ENCODE measurements at places on chromosomes 11 and 22. TPM values are rescaled to one million over a fixed set of nuclear protein-coding genes. Genes with fewer than 3 reads are reported as not detected.

Gene MMP13
- not detected for polyA plus RNA-seq

DNA sequence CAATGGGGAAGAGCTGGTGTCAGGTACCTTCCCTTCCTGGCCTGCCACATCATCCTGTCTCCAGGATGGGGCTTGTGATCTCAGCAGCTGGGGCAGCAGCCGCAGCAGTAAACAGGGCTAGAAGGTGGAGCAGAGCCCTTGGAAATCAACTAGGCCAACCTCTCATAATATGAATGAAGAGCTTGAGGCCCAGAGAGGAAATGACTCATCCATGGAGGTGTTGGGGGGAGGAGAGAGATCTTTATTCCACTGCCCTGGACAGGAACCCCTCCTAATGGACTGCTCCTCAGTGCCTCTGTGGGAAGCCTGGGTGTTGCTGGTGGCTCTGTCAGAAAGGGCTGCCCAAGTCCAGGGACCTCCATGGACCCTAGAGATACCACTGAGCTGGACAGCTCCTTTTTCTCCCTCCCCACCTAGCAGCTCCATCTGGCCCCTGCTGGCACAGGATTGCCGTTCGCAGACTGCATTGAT is 111.8 kb downstream of the OSBP2 start:
- H3K4me1 ChIP-seq: no peaks in the 10 kb centered on the region
- H3K4me3 ChIP-seq: no peak overlapping the region
- no peak overlapping the region for H3K27ac ChIP-seq
- H3K27me3 ChIP-seq: peaks cover 10% of the 10 kb centered on the region
- H3K36me3 ChIP-seq: no peaks in the 10 kb centered on the region

Gene KCNJ5
- not detected for polyA plus RNA-seq

Gene ELMOD1
- not detected for polyA plus RNA-seq

DNA sequence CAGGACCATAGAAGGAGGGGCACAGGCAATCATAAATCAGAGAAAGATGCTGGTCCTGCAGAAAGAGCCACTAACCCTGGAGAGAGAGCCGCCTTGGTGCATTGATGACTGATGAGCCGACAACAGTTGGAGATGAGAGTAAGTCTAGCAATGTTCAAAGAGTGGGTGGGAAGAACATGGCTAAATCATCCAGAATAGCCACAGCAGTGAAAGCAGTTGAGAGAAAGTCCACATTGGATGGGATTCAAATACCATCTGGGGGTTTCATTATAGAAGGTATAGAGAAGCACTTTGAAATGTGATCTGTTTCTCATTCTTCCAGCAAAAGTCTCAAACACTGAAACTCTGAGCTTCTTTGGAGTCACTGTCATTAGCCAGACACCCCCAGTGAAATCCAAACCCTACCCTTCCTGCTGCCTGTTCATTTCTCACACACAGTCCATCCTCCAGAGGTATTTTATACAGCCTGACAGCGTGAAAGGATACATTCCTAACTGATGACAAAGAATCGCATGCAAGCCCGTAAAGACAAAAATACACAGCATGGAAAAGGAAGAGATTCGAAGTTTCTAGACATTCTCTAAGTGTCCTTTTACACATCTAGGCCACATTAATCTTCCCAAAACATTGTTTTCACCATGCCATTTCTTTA is 303.1 kb upstream of the MPPED2 start:
- no peaks in the 10 kb centered on the region for H3K36me3 ChIP-seq
- H3K4me1 ChIP-seq: no peaks in the 10 kb centered on the region
- no peak overlapping the region for H3K27ac ChIP-seq
- H3K4me3 ChIP-seq: no peak overlapping the region
- no peaks in the 10 kb centered on the region for H3K27me3 ChIP-seq

Gene FRMD8
- 60.6 TPM for polyA plus RNA-seq

Gene SGSM1
- 0.28 TPM for polyA plus RNA-seq

DNA sequence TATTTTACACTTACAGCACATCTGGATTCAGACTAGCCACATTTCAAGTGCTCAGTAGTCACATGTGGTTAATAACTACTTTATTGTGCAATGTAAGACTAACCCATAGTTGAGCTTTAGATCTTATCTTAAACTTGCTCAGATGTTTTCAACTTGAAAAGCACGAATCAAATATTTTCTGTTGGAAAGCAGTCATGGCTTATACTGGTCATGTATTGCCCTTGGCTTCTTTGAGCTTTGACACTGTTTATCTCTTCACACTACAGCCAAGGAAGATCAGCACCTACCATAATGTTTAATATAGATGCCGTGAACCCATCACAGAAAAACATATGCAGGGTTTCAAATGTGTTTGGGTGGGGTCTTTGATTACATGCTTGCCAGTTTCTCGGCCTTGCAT is 4.4 kb downstream of the RBX1 start:
- H3K27me3 ChIP-seq: no peaks in the 10 kb centered on the region
- peaks cover 9% of the 10 kb centered on the region for H3K36me3 ChIP-seq
- DNase-seq: no peak
- peaks cover 20% of the 10 kb centered on the region for H3K4me1 ChIP-seq

Gene ZC3H12C
- polyA plus RNA-seq: not detected

DNA sequence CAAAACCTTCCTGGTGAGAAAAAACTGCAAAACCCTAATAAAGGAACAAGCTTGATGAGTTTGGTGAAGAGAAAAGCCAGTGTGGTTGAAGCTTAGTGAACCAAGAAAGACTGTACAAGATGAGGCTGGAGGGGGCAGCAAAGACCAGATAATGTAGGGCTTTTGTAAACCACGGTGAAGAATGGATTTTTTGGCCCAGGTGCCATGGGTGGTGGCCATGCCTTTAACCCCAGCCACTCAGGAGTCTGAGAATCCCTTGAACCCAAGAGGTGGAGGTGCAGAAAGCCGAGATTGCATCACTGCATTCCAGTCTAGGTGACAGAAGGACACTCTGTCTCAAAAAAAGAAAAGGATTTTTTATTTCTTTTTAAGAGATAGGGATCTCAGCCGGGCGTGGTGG is 5.0 kb upstream of the ZDHHC5 start:
- H3K4me3 ChIP-seq: no peak overlapping the region
- H3K4me1 ChIP-seq: peaks cover 12% of the 10 kb centered on the region
- no peak overlapping the region for H3K27ac ChIP-seq
- H3K36me3 ChIP-seq: peaks cover 35% of the 10 kb centered on the region
